ENCODE measurements at places on chromosomes 3 and 15. TPM values are rescaled to one million over a fixed set of nuclear protein-coding genes. Genes with fewer than 3 reads are reported as not detected.

The RASGRP1 gene
- total RNA-seq, result 1.1 TPM

The ACTR8 gene
- 19.5 TPM for total RNA-seq

The ARPP21 gene
- 0.29 TPM for total RNA-seq

The P2RY14 gene
- 1.4 TPM for total RNA-seq

The HTD2 gene
- total RNA-seq, result 7.6 TPM

The GPR27 gene
- total RNA-seq, result 1.5 TPM

The BDH1 gene
- total RNA-seq, result 4.6 TPM

The CDHR4 gene
- not detected for total RNA-seq

The UBXN7 gene
- 46.8 TPM for total RNA-seq

The STAB1 gene
- 557 TPM for total RNA-seq

The SAMD7 gene
- total RNA-seq, result not detected

The KCTD6 gene
- 8.0 TPM for total RNA-seq

The FURIN gene
- 99.8 TPM for total RNA-seq

The SLC22A13 gene
- 1.00 TPM for total RNA-seq

All from mesenteric fat pad (tissue), 1 donor.